Glomerular endothelial cell (primary cell): ENCODE measurements at places on chromosomes 11 and 22. TPM values are rescaled to one million over a fixed set of nuclear protein-coding genes. Genes with fewer than 3 reads are reported as not detected.

Gene ADORA2A
- 49.0 and 60.6 TPM in 2 replicates for total RNA-seq

Gene CD151
- 569 and 728 TPM in 2 replicates for total RNA-seq

Gene GAS2L1
- total RNA-seq: 43.1 and 47.0 TPM in 2 replicates

Gene STK33
- 4.1 and 6.4 TPM in 2 replicates for total RNA-seq

Gene STT3A
- 152 and 171 TPM in 2 replicates for total RNA-seq

Gene LIF
- 16.6 and 25.2 TPM in 2 replicates for total RNA-seq

Gene SYT7
- total RNA-seq: 0.53 and 1.3 TPM in 2 replicates
